Parietal lobe (tissue), 2 donors: ENCODE measurements at places on chromosomes 11 and 22. TPM values are rescaled to one million over a fixed set of nuclear protein-coding genes. Genes with fewer than 3 reads are reported as not detected.

The HBG1 gene
- total RNA-seq = 0.63 TPM

The SCUBE2 gene
- total RNA-seq = 7.2 TPM

The MMP7 gene
- total RNA-seq = not detected

The TTC36 gene
- total RNA-seq = 7.2 TPM

The MAPK8IP2 gene
- total RNA-seq = 70.4 TPM

The POLD4 gene
- total RNA-seq = 5.9 TPM

The BEST1 gene
- 1.9 TPM for total RNA-seq

The TRPM5 gene
- not detected for total RNA-seq

The LMNTD2 gene
- total RNA-seq = not detected

The EFCAB6 gene
- 12.5 TPM for total RNA-seq

The INPP5J gene
- 3.1 TPM for total RNA-seq

The PHETA2 gene
- 2.8 TPM for total RNA-seq

The MFNG gene
- 3.4 TPM for total RNA-seq

The LAYN gene
- 3.1 TPM for total RNA-seq

The DGKZ gene
- total RNA-seq = 53.5 TPM

The GLB1L2 gene
- total RNA-seq = 2.2 TPM

The BDNF gene
- total RNA-seq = 2.8 TPM

The ZNF408 gene
- 5.9 TPM for total RNA-seq

The CRKL gene
- total RNA-seq = 53.5 TPM

The OR2AG1 gene
- not detected for total RNA-seq
